ENCODE measurements at places on chromosomes 4 and X.

DNA sequence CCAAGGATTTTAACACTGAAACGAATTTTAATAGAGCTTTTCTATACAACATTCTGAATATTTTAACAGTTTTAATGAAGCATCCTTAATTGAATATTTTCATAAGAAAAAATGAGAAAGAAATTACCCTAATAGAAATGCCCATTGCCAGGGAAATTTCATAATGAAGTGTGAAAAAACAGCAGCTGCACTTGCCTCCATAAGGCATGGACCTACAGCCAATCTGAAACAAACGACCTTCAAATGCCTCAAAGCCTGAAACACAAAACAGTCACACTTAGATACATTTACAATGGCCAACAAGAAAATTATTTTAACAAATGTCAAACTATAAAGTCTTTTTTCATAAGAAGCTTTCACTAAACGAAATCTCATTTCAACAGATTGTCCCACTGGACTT, 74.4 kb downstream of the SLC9B1 start:
- no peak for DNase-seq

GRCh38 chr4:160020804-160021203, 917.9 kb downstream of the RAPGEF2 start:
- no peak for DNase-seq

GRCh38 chr4:114384629-114385028, 214.0 kb upstream of the UGT8 start:
- DNase-seq: peak; percentile 77

DNA sequence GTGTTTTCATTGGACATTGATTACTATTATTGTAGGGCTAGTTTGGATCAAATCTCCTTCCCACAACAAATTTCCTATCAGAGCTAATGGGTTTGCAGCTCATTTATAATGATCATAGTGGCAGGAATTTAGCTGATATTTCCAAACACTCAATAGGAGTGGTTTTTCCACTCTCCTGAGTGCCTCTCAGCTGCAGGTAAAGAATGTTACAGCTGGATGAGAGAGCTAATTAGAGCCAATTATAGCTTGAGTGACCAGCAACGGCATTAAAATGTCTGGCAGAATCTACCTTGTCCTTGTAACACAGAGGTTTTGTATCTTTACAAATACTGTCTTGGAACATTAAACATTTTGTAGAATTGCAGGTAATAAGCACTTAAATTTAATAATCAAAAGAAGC, 602.8 kb upstream of the EPHA5 start:
- no peak for DNase-seq

- no peak for DNase-seq
Observed at GRCh38 chr4:123809864-123810263, 413.3 kb downstream of the SPRY1 start.

DNA sequence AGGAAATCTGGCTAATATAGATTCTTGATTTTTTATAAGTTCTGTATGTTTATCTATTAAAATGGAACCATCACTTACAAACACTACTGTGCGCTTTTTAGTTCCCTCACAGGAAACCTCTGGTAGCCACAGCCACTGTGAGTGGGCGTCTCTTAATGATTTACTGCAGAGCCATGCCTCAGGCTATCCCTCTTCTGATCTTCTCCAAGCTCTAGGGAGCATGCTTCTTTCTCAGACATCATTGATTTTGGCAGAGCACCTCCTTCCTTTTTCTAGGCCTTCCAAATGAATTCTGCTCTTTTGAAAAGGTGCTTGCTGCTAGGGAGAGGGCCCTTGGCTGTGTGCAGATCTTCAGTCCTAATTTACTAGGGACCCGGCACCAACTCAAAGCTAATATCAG, 61.1 kb upstream of the STS start:
- DNase-seq: no peak

- no peak for DNase-seq
Observed at GRCh38 chrX:135273162-135273561, 21.3 kb downstream of the ETDA start.

DNA sequence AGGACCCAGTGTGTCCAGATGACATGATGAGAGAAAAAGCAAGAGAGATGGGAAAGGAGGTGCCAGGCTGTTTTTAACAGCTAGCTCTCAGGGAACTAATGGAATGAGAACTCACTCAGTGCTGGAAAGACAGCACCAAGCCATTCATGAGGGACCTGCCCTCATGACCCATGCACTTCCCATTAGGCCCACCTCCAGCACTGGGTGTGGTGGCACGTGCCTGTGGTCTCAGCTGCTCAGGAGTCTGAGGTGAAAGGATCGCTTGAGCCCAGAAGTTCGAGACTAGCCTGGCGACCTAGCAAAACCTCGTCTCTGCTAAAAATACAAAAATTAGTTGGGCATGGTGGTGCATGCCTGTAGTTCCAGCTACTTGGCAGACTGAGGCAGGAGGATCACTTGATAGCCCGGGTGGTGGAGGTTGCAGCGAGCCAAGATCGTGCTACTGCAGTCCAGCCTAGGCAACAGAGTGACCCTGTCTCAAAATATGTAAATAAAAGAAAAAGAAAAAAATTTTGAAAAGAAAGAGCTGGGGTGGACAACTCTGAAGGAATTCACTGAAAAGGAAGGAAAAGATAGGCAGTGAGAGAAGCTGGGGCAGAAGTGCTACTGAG, 50.9 kb downstream of the FAM193A start:
- peak; percentile 32 for DNase-seq

All from IMR-90 (cell line).